Spinal cord (tissue), 10 donors: ENCODE measurements at places on chromosomes 4 and X. TPM values are rescaled to one million over a fixed set of nuclear protein-coding genes. Genes with fewer than 3 reads are reported as not detected.

The SERPINA7 gene
- total RNA-seq, result 0.06 TPM

The CT45A10 gene
- not detected for total RNA-seq

The NPY1R gene
- 24.4 TPM for total RNA-seq

The ETDA gene
- not detected for total RNA-seq

The DBET gene
- total RNA-seq, result not detected

The CXCL1 gene
- 1.9 TPM for total RNA-seq

The CYTL1 gene
- total RNA-seq, result 4.2 TPM

The PDCL2 gene
- not detected for total RNA-seq

The CPZ gene
- 34.4 TPM for total RNA-seq

The TMSB15B gene
- total RNA-seq, result 20.1 TPM

The PAK3 gene
- 30.5 TPM for total RNA-seq

The BBS12 gene
- 9.8 TPM for total RNA-seq

The PCDH7 gene
- 140 TPM for total RNA-seq

The HMGN5 gene
- total RNA-seq, result 6.0 TPM

The CSAG3 gene
- not detected for total RNA-seq

The IL13RA2 gene
- 0.72 TPM for total RNA-seq

The RTL5 gene
- total RNA-seq, result 8.7 TPM

The RNF128 gene
- total RNA-seq, result 1.2 TPM
